Liver (tissue), 10 donors: ENCODE measurements at places on chromosomes 1 and 21. TPM values are rescaled to one million over a fixed set of nuclear protein-coding genes. Genes with fewer than 3 reads are reported as not detected.

GRCh38 chr1:160371346-160371631 lies 4.4 kb downstream of the NHLH1 start:
- DNase-seq = no peak

- DNase-seq = no peak
These were observed 24.4 kb upstream of the LEPR start for GRCh38 chr1:65395887-65396612.

DNA sequence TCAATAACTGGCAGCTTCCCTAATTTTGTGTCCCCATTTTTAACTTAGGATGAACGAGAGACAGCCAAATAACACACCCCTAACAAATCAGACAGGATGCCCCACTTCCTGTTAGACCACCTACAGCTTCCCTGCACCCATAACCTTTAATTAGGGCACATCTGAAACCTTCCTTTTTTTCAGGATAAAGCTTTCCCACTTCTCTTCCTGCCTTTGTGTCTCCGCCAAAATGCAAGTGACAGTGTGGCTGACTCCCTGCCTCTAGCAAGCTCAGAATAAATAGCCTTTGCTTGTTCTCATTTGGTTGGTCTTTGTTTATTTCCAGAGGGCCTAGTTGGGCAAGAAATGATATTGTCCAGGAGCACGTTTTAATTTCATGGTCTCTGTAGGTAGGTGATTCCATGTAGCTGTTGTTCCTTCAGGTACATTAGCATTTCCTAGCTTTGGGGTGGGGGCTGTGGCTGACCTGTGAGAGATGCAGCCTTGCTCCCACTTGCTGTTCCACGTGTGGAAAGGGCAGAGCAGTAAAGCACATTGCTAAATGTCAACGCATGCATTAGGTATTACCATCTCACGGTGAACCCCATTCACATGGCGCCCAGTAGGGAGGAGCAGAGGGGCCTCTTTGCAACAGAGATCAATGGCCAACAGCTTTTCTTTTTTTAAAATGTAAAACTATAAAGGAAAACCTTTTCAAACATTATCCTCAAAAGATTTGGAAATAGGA lies 154.9 kb downstream of the ST6GALNAC3 start:
- no peak for DNase-seq

DNA sequence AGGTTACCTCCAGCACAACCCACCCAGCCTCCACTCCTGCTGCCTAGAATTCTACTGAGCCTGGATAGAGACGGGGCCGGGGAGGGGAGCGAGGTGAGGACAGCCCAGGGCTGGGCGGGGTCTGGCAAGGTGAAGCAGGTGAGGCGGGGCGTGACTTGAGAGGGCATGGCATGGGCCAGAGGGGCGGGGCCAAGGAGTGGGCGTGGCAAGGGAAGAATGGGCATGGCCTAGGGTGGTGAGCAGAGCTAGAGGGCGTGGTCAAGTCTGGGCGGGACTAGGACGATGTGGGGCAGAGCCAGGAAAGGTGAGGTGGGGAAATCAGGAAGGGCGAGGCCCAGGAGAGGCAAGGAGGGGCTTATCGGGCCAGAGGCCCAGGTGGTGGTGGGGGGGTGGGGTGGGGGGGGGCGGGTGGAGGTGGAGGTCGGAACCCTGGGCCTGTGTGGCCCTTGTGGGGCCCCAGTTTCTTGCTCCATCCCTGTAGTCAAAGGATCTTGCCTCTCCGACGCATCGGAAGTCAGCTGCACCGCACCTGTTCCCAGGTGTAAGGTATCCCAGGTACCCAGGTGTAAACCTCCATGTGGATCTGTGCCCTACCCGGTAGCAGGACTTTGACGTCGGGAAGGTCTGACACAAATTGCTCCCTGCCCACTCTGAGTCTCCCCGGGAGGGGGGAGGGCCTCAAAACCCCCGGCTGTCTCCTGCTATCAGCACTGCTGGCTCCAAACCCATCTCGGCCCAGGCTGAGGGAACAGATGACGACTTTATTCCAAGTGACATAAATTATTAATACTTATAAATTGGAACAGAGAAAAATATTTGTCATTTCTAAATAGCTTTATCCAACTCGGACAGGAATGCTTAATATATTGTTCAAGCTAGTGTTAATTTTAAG lies 32.9 kb upstream of the UTS2 start:
- DNase-seq = no peak

GRCh38 chr1:187794561-187794960 lies 965.8 kb downstream of the PLA2G4A start:
- DNase-seq = no peak

DNA sequence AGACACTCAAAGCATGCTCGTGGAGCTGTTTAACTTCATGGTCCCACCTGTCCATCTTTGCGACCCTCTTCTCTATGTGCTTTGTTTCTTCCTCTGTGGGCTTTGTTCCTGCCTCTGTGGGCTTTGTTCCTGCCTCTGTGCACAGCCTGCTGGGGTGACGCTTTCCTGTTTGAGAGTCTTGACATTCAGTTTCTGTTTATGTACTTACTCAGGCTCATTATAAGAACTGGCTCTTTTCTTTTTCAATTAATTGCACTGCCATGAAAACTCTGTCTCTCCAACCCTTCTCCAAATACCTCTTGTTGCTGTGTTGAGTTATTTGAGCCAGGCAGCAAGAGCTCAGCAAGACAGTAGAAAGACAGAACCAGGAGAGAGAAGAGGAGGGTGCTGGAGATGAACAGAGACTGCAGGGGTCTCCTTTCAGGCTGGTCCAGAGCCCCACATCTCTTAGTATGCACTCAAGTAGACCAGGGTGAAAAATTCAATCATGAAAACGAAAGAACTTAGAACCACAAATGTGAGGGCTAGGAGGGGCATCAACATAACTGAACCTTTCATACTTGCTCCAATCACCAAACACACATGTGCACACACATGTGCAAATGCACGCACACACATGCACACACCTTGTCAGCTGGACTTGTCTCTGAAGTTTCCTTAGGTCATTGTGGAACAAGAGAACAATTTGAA lies 88.3 kb upstream of the SGIP1 start:
- DNase-seq = no peak

- DNase-seq = no peak
These were observed 4.9 kb upstream of the CORT start for GRCh38 chr1:10444795-10445397.

GRCh38 chr1:177561436-177561835 lies 390.7 kb downstream of the BRINP2 start:
- DNase-seq = no peak

GRCh38 chr1:205444300-205444930 lies 11.4 kb downstream of the BLACAT1 start:
- no peak for DNase-seq

- DNase-seq = no peak
These were observed 30.9 kb downstream of the SELL start for GRCh38 chr1:169680377-169681019.

DNA sequence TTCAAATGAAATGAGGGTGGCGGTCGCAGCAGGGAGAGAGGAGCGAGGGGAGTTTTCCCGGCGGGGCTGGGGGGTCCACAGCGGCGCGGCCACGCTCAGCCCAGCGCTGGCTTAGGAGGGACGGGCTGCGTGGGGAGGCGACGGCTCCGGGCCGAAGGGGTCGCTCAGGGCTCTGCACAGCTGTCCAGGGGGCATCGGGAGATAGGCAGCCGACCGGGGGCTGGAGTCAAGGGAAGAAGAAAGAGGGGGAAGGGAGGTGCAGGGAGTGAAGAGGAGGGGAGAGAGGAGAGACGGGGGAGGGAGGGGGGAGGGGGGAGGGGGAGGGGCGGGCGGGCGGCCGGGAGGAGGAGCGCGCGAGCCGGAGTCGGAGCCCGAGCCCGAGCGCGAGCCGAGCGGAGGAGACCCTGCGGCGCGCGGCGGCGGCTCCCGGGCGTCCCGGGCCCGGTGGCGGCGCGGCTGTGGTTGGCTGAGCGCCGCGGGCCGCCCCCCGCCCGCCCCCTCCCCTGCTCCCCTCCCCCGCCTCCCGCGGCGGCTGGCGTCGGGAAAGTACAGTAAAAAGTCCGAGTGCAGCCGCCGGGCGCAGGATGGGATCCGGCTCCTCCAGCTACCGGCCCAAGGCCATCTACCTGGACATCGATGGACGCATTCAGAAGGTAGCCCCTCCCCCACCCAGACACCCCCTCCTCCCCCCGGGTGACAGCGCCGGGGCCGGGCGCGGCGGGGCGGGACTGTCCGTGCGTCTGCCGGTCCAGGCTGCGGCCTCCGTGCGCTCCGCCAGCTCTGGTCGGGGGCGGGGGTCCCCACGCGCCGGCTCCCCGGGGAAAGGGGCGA lies at the start of gene PDE9A:
TSS of gene PDE9A (plus strand) at position 391 of the 831 bp plus-strand sequence. CDS start at position 585, 194 bp downstream.
- DNase-seq = peak; percentile 49

- no peak for DNase-seq
These were observed 20.9 kb upstream of the RGL1 start for GRCh38 chr1:183783767-183784637.

DNA sequence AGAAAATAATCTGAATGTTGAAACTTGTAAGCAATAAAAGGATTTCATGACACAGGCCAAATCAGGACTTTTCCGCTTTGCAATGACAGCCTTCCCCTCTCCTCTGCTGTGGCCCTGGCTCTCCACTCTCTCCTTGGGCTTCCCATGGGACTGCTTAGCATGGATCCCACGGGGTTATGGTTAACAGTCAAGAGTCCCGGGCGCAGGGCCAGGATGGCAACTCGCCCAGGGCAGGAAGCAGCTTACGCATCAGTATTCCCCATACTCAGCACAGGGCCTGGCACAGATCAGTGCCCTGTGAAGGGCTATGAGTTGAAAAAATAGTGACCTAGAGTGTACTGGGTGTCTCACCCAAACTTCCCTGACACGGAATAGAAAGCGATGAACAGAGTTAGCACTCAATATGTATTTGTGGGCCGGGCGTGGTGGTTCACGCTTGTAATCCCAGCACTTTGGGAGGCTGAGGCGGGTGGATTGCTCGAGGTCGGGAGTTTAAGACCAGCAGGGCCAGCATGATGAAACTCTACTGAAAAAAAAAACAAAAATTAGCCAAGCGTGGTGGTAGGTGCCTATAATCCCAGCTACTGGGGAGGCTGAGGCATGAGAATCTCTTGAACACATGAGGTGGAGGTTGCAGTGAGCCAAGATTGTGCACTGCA lies 29.1 kb upstream of the GRHL3 start:
- DNase-seq = no peak

DNA sequence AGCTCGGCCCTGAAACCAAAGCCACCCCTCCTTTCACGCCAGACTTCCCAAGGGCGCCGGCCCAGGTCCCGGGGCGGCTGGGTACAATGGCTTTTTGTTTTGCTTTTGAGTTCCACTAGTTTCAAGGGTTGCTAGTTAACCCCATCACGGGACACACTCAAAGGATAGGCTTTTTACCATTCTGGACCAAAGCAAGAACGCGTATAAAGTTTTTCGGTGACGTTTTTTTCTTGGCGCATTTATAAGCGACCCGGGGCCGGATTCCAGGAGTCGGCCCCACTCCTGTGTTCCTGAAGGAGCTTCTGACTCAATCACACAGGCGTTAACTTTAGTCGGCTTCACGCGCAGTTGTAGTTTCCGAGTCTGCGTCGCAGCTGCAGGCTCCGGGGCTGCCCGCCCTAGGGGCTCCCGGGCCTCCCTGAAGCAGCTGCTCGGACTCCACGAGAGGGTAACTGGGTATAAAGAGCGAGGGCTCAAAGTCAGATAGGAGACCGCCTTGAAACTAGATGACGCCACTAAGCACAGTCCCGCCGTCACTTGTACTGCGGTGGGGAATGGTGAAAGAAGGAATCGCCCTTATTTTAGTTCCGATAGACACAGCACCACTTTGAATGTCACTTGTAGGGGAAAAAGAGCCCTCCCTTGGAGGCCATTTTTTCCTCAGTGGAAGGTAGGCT lies 707 bp upstream of the KLHL21 start:
- DNase-seq = peak; percentile 72

- DNase-seq = no peak
These were observed 4.5 kb downstream of the CCDC17 start for GRCh38 chr1:45619149-45619921.

- DNase-seq = no peak
These were observed 71.2 kb downstream of the TTLL7 start for GRCh38 chr1:83927701-83928100.

GRCh38 chr21:44368711-44369446 lies 15.5 kb downstream of the TRPM2 start:
- no peak for DNase-seq

GRCh38 chr21:33396951-33397350 lies 6.3 kb upstream of the IFNGR2 start:
- no peak for DNase-seq

DNA sequence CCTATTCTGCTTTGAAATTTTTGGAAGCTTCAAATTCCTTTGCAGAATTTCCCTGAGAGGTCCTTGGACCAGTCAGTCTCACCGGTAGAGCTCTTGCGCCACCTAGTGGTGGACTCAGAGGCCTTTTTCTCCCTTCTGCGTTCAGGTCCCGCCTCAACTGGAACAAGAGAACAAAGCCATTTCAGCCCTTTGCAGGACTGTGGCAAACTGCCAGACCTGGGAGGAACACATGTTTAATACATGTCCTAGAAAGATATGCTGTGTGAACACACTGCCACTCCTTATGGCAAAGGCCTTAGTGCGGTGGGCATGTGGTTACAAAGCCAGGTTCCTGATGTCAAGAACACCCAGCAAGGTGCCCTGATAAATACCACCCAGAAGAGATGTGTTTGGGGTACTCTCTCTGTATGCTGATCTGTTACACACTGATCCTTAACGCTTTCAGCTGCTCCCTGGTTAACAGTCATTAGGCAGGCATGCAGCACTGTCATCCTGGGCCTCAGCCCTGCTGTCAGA lies 82.2 kb upstream of the SSX2IP start:
- peak; percentile 77 for DNase-seq

DNA sequence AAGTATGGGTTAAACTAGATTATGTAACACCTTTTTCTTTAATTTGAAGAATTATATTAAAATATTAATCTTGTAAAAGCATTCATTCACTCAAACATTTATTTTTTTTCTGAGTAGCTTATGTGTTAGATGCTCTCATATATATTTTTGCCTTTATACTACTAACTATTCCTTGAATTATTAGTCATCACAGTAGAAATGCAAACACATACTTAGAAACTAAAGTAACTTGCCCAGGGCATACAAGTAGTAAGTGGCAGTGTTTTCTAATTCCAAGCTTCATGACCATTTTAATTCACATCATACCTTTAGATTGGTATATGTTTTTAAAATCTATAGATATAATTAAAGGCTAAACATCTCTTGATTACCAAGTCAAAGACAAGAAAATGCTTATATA lies 1271.0 kb downstream of the BRINP3 start:
- DNase-seq = no peak

DNA sequence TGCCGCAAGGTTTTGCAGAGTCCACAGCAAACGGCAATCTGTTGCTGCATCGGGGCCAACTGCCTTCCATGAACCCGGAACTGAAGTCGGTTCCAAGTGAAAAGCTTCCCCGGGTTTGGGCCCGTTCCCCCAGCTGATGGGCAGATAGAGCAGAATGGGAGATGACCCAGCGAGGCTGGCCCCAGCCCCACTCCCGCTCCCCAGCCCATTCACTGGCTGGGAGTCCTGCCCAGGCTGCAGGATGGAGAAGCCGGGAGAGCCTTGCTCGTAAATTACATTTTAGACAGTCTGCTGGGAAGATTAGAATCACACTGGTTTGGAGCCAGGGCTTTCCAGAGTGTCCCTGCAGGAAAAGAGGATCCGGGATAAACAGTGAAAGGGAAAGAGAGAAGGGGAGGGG lies 31.6 kb upstream of the PAX7 start:
- no peak for DNase-seq

GRCh38 chr1:19035377-19036040 lies 79.0 kb upstream of the IFFO2 start:
- no peak for DNase-seq

IVL gene
- not detected for total RNA-seq

NPR1 gene
- 15.8 TPM for total RNA-seq

ZNF362 gene
- 2.3 TPM for total RNA-seq

CHI3L1 gene
- 26.7 TPM for total RNA-seq

SPATA21 gene
- 0.42 TPM for total RNA-seq

TCP10L gene
- total RNA-seq = 1.1 TPM
